ENCODE measurements at places on chromosomes 3 and 15.

GRCh38 chr15:26166429-26166828, 303.3 kb upstream of the ATP10A start:
- DNase-seq = no peak

- DNase-seq = no peak
These were observed 31.9 kb downstream of the CEP63 start for GRCh38 chr3:134517791-134518190.

DNA sequence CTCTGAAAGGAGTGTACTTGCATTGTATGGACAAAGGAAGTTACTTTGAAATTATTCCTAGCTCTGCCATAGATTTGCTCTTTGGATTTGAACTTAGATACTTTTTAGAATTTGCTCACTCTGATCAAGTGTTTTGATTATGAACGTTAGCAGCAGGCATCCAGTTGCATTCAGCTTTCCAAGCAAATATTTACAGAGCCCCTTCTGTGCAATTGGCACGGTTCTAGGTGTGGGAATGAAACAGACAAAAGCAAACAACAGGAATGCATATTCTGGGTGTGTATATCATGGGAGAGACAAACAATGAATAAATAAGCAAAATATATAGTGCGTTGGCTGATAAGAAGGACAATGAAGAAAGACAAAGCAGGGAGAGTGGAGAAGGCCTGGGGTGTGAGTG, 125.5 kb upstream of the ADAMTS9 start:
- DNase-seq = no peak

DNA sequence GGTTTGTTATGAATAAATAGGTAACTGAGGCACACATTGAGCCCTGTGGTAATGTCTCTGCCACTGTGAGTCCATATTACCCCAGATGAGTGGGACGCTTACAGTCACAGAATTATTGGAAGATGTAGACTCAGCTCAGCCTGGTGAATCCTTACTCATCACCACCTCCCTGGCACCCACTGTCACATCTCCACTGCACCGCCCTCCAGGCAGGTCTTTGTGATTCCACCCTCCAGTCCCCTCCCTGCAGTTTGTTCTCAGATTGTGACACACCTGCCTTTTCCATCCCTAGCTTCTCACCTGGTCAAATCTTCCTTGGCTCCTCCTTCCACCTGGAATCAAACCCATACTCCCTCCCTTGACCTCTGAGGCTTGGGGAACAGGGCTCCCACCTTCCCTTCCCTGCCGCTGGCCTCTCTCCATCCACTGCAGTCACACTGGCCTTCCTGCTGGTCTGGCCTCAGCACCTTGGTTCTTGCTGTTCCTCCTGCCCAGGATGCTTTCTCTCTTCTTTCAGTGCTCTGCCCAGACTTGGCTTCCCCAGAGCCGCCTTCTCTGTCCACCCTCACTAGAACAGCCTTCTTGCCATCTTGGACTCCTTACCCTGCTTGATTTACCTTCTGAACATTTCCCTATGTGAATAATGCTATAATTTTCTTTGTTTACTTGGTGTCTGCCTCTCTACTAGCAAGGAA, 9.4 kb downstream of the SLC6A20 start:
- no peak for DNase-seq

DNA sequence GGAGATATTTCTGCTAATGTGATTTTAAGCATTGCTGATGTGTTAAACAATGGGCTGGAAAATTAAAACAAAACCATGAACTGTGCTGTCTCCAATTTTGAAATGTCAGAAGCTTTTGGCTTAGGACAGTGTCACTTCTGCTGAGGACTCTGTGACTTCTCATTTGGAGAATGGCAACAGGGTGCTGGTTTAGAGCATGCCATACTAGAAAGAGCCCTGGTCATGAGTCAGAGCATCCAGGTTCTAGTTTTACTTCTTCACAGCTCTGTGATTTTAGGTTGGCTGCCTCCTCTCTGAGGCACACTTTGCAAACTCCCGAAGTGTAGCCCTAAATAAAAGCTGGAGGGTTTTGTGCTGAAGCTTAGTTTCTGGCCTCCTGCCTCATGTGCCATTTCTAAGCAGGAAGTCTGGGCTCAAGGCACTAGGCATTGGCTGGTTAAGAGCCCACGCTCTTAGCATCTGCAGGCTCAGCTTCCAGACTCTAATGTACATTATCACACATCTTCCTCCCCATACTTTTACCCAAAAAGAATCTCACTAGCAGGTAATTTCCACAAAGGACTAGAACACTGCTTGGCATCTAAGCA, 193.8 kb downstream of the CNTN3 start:
- DNase-seq = no peak

Data from activated CD4-positive, alpha-beta T cell treated with anti-CD3 and anti-CD28 coated beads for 48 hours (primary cell).